ENCODE measurements at places on chromosomes 6 and 20.
A peak's percentile ranks its signal among the peaks of the same experiment; 100 is the strongest.

GRCh38 chr6:8194490-8194889 is 92.1 kb upstream of the EEF1E1 start:
- DNase-seq, result no peak

DNA sequence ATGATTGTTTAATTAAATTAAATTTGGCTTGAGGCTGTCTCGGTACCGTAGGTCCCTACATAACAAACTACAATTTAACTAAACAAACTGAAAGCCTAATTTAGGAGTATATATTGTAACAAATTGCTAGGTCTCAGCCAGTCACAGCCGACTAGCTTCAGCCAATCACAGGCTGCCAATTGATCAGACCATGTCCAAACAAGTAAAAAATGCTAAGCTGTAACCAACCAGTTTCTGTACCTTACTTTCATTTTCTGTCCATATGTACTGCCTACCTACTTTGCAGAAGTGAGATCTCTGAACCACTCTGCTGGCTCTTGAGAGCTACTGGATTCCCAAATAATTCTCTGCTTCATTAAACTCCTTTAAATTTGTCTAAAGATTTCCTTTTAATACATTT is 648.0 kb upstream of the GJE1 start:
- DNase-seq, result no peak

DNA sequence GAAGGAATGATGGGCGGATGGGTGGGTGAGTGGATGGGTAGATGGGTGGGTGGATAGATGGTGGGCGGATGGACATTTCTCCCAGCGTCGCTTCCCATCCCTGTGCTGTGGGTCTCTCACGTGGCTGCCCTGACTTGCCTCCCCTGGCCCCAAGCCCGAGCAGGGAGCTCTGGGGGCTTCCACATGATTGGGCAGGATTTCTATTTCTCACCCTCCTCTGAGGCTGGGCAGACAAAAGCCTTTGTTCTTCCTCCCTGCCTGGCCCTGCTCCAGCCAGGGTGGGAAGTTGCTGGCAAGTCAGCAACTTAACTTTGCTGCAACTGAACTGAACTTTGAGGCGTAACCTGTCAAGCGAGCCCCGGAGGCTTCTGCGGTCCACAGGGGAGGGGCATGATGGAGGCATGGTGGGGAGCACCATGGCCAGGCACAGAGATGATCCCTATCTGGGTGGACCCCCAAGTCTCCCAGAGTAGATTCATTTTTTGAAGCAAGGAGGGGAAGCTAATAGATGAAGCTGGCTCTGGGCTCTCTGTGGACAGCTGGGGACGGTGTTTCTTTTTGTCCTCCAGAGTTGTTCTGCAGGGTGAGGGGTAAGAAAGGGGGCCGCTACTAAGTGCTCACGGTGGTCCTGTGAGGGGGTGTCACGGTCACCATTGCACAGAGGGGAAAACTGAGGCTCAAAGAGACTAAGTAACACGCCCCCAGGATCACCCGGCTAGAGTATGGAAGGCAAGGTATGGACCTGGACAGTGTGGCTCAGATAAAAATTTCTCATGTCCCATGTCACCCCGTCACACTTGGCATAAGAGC is 140.1 kb downstream of the CEBPB start:
- DNase-seq, result no peak

GRCh38 chr6:138944412-138944811 is 43.6 kb downstream of the REPS1 start:
- no peak for DNase-seq

DNA sequence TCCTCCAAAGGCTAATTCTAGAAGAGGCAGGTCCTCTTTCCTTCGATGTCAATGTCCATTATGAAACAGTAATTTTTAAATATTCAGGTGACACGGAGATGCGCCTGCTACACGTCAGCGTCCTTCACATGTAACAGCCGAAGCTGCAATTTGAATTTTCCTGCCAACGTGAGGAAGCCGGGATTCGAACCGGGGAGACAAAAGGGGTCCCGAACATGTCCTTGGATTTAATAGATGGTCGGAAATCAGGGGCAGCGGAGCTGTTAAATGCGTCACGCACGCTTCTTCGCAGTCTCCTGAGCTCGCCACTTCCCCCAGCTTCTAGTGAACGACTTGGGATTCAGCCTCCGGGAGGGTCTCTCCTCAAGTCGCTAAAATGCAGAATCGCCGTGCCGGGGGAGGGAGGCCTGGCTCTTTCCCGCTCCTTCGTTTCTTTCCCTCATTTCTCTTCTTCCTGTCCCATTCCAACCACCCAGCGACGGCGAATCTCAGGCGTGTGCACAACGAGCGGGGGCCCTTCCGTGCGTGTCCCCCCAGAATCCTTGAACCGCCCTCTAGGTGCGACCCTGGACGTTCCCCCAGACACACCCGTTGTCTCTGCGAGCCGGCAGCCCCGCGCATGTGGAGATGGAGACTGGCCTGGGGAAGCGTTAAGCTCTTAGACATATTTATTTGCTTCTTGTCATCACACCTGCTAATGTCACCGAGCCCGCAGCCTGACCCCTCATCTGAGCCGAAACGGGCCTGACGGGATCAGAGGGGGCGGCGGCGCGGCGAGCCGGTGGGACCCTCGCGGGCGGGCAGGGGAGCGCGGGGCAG is 1.3 kb upstream of the FOXC1 start:
- peak; percentile 48 for DNase-seq

DNA sequence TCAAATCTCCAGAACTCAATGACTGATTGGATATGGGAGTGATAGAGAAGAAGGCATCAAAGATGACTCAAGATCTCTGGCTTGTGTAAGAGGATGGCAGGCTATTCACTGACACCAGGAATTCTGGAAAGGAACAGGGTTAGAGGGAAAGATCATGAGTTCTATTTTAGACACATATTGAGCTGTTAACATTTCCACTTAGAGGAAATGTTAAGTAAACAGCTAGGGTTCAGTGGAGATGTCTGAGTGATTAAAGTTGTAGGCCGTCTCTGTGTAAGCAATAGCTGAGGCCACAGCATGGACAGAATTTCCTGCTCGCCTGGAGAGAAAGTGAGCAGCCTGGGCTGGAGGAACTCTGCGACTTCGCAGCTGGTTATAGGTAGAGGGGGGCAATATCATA is 21.0 kb downstream of the ZC3H12D start:
- no peak for DNase-seq

DNA sequence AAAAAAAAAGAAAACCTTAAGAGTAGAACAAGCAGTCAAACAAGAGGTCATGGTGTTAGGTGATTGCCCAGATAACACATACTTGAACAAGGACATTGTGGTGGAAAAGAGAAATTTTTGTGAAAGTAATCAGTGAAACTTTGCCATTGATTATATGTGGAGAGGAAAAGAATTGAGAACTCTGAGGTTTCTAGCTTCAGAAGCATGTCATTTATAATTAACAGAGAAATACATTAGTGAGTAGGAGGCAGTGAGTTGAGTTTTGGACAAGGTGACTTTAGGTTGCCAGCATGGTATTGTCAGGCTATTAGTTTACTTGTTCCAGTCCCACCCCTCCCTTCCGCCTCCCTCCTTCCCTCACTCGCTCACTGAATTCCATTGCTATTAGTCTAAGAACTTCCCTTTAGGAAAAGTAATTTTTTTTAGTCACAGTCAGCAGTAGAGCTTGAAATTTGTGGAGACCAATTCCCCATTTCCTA is 17.2 kb downstream of the TAB2 start:
- DNase-seq, result no peak

- DNase-seq, result no peak
These were observed 47.6 kb downstream of the KIZ start for GRCh38 chr20:21173485-21173884.

GRCh38 chr20:38842026-38842425 is 36.5 kb downstream of the PPP1R16B start:
- DNase-seq, result no peak

DNA sequence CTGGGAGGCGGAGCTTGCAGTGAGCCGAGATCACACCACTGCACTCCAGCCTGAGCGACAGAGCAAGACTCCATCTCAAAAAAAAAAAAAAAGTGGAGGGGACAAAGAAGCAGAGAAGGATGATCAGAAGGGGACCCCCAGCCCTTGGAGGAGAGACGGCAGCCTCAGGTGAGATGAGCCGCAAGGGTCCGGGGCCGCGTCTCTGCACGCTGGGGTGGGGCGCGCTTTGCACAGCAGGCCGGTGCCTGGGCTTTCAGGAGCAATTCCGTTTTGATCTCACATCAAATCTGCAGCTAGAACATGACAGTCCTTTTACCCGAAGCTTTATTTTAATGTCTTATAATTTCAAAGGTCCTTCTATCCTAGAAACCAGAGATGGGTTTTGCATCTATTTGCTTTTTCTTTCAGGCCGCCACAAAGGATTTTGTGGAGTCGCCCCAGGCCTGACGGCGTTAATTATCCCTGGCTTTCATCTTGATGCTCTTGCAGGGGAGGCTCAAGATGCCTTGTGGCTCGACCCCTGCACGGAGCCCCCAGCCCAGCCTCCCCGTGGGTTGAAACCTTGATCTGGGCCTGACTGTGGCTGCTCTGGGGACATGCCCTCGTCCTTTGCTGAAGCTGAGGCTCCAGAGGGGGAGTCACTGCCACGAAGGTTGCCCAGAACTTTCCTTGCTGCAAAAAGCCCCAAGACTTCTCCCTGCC is 17.3 kb downstream of the HRH3 start:
- DNase-seq, result no peak

GRCh38 chr6:24916496-24916895 is 19.3 kb downstream of the RIPOR2 start:
- DNase-seq, result no peak

DNA sequence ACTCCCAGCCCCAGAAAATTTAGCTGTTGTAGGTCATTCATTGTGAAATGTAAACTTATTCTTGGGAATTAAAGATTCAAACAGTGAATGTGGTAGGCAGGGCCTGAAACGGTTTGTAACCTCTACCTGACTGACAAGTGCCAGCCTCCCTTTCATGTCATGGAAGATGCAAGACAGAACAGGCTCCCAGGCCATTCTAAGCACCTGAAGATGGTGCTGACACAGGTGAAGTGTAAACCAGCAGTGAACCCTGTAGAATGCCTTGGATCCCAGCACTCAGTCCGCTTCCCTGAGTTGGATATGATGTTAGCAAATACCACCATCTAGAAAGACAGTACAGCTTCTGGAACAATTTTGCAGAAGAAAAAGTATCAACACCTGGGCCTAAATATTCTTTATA is 19.3 kb downstream of the CYP24A1 start:
- DNase-seq, result no peak

DNA sequence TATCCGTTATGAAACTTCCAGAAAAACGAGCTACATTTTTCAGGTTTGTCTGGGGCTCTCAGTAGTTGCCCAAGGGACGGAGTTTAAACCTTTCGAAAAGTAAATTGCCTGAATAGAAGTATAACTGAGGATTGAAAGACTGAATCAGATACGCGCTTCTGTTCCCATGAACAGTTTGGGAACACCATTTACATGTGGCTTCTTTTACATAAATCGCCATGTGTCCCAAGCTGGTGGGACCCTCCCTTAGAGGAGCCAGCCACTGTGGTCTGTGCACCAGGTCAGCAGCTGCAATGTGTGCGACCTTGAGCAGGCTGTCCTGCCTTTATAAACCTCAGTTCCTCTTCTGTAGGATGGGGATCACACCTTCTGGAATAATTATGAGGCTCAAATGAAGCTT is 11.0 kb downstream of the ENTPD6 start:
- DNase-seq, result no peak

DNA sequence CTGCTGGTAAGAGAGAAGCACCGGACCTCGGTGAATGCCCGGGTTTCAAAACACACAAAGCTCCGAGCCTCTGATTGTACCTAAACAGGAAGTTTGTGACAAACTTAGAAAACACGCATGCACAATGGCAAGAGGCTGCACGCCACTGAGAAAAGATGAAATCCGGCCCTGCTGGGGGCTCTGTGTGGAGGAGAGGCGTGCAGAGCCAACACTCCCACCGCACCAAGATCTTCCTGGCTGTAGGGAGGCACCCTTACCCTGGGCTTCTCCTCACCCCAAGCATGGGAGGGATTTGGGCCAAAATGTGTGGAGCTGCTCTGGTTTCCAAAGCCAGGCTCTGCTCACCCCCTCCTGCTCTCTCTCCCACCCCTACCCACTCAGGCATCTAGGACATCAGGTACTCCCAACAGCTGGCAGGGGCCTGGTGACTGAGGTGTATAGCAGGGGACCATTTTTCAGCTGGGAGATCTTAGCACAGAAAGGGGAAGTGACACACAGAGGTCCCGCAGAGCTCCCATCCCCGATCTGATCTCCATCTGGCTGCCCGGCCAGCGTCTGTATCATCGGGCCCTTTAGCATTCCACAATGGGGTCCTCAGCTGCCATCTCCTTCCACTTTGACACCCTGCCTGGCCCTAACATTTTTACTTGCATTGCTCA is 84.2 kb downstream of the TRERF1 start:
- DNase-seq, result no peak

GRCh38 chr6:169156108-169156792 is 97.4 kb downstream of the THBS2 start:
- no peak for DNase-seq

- DNase-seq, result no peak
These were observed 71.4 kb downstream of the DACT2 start for GRCh38 chr6:168248148-168248620.

- no peak for DNase-seq
These were observed 124.7 kb downstream of the DTNBP1 start for GRCh38 chr6:15538106-15538505.

GRCh38 chr6:107323133-107323785 is 136.1 kb downstream of the PDSS2 start:
- no peak for DNase-seq

- no peak for DNase-seq
These were observed 27.9 kb downstream of the GCLC start for GRCh38 chr6:53517021-53517420.

DNA sequence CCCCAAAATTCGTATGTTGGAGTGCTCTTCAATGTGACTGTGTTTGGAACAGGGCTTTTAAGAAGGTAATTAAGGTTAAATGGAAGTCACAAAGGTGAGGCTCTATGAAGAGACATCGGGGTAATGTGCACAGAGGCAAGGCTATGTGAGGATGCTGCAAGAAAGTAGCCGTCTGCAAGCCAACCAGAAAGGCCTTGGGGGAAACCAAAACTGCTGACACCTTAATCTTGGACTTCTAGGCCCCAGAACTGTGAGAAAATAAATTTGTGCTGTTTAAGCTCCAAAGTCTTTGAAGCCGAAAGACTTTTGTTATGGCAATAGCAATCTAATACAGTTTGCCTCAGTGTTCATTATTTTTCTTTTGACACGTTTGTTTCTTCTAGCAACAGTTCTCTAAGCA is 2.4 kb upstream of the IRAK1BP1 start:
- no peak for DNase-seq

GRCh38 chr6:46440641-46441040 is 50.6 kb downstream of the RCAN2 start:
- DNase-seq, result no peak
